ENCODE measurements at places on chromosomes 3 and 15. TPM values are rescaled to one million over a fixed set of nuclear protein-coding genes. Genes with fewer than 3 reads are reported as not detected.

The FETUB gene
- not detected for total RNA-seq

The SLC22A13 gene
- total RNA-seq = 0.58 TPM

The SAMD7 gene
- total RNA-seq = not detected

The ISLR2 gene
- total RNA-seq = under 0.01 TPM

The FBXL2 gene
- 10.0 TPM for total RNA-seq

The ZNF35 gene
- total RNA-seq = 9.9 TPM

The FEZF2 gene
- total RNA-seq = not detected

The UBP1 gene
- total RNA-seq = 60.9 TPM

The SLC12A1 gene
- under 0.01 TPM for total RNA-seq

The FMN1 gene
- total RNA-seq = 0.85 TPM

The CHRNA7 gene
- total RNA-seq = 0.19 TPM

The LINGO1 gene
- 0.19 TPM for total RNA-seq

The GANC gene
- total RNA-seq = 19.7 TPM

The KLF15 gene
- 0.38 TPM for total RNA-seq

The PLXND1 gene
- total RNA-seq = 159 TPM

The ZNF660 gene
- 3.1 TPM for total RNA-seq

The SCN5A gene
- 1.1 TPM for total RNA-seq

The SPTSSB gene
- under 0.01 TPM for total RNA-seq

The RASGRF1 gene
- not detected for total RNA-seq

The TOMM70 gene
- 62.1 TPM for total RNA-seq

All from regular cardiac myocyte (primary cell).